Breast epithelium (tissue), 4 donors: ENCODE measurements at places on chromosomes 5 and 9. TPM values are rescaled to one million over a fixed set of nuclear protein-coding genes. Genes with fewer than 3 reads are reported as not detected.

C9orf50 gene
- 0.48 TPM for total RNA-seq

- no peaks in the 10 kb centered on the region for H3K36me3 ChIP-seq
- H3K4me3 ChIP-seq = no peak overlapping the region
- no peaks in the 10 kb centered on the region for H3K4me1 ChIP-seq
- no peaks in the 10 kb centered on the region for H3K27me3 ChIP-seq
These were observed 17.4 kb downstream of the EGR1 start for GRCh38 chr5:138482638-138483037.

GRCh38 chr5:157282150-157282549 is 16.2 kb downstream of the CYFIP2 start:
- H3K36me3 ChIP-seq = no peaks in the 10 kb centered on the region
- no peak overlapping the region for H3K4me3 ChIP-seq
- H3K4me1 ChIP-seq = no peaks in the 10 kb centered on the region
- no peaks in the 10 kb centered on the region for H3K27me3 ChIP-seq
- DNase-seq = no peak

- no peak overlapping the region for H3K27ac ChIP-seq
- H3K4me3 ChIP-seq = no peak overlapping the region
- H3K4me1 ChIP-seq = no peaks in the 10 kb centered on the region
- H3K27me3 ChIP-seq = no peaks in the 10 kb centered on the region
- H3K36me3 ChIP-seq = no peaks in the 10 kb centered on the region
These were observed 576.7 kb upstream of the ZNF462 start for GRCh38 chr9:106286249-106286648.

FAM163B gene
- total RNA-seq = not detected

- no peak overlapping the region for H3K27ac ChIP-seq
- DNase-seq = no peak
- no peaks in the 10 kb centered on the region for H3K36me3 ChIP-seq
- H3K4me1 ChIP-seq = no peaks in the 10 kb centered on the region
- H3K27me3 ChIP-seq = no peaks in the 10 kb centered on the region
- H3K4me3 ChIP-seq = no peak overlapping the region
These were observed 95.6 kb downstream of the GNAQ start for GRCh38 chr9:77935974-77936373.

GRCh38 chr5:100791391-100791790 is 111.7 kb downstream of the ST8SIA4 start:
- no peaks in the 10 kb centered on the region for H3K4me1 ChIP-seq
- H3K36me3 ChIP-seq = no peaks in the 10 kb centered on the region
- no peak overlapping the region for H3K27ac ChIP-seq
- no peak overlapping the region for H3K4me3 ChIP-seq

TEX48 gene
- not detected for total RNA-seq

GRCh38 chr5:108762660-108763059 is 15.0 kb downstream of the FER start:
- H3K27me3 ChIP-seq = no peaks in the 10 kb centered on the region
- no peaks in the 10 kb centered on the region for H3K4me1 ChIP-seq
- no peaks in the 10 kb centered on the region for H3K36me3 ChIP-seq
- H3K4me3 ChIP-seq = no peak overlapping the region
- H3K27ac ChIP-seq = no peak overlapping the region

DNA sequence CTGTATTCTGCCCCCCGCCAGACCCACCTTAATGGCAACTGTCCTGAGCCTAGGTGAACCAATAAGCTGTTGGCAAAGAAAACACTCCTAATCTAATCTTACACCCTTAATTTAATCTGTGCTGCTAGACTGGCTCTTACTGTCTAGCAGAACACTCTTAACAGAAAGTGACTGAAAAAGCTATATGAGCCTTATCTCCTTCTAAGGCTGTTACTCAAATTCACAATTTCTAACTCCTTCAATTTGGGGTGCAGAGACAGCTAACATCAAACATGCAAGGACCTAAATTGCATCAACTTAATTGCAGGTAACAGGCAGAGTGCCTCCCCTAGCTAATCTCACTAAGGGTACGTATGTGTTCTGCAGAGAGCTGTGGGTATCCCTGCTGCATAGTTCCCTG is 49.5 kb upstream of the MAP1B start:
- no peak for DNase-seq
- H3K27me3 ChIP-seq = no peaks in the 10 kb centered on the region
- no peak overlapping the region for H3K4me3 ChIP-seq
- H3K27ac ChIP-seq = no peak overlapping the region
- H3K36me3 ChIP-seq = no peaks in the 10 kb centered on the region

DNA sequence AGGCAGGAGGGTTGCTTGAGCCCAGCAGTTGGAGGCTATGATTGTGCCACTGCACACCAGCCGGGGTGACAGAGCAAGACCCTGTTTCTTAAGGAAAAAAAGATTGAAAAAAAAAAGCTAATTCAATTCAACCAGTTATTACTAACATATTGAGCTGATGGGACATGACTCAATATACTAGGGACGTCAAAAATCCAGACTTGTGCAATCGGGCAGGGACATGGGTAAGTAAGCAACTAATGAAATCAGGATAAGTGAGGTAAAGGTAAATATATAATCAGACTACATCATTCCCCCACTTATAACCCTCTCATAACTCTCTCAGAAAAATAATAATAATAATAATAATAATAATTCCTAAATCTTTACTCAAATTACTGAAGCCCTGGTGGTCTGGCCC is 975 bp upstream of the HAVCR1 start:
- no peaks in the 10 kb centered on the region for H3K27me3 ChIP-seq
- no peaks in the 10 kb centered on the region for H3K36me3 ChIP-seq
- DNase-seq = no peak
- H3K27ac ChIP-seq = no peak overlapping the region
- no peak overlapping the region for H3K4me3 ChIP-seq

DNA sequence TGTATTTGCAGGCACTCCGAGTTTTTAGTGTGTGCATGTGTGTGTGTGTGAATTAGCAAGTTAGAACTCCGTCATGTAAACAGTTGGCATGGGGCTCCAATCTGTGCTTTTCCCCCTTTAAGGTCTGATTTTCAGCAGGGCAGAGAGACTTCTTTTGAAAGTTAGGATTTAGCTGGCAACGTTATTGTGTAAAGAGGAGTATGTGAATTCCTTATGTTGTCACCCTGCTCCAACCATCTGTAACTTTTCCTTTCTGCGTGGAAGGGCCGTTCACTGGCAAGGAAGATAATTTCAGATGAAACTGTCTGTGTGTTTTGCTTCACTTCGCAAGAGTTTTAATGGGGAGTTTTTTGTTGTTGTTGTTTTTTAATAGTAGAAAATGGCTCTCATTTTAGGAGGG is 332 bp downstream of the SGCD start:
- peak overlapping the region; percentile 69 for H3K27ac ChIP-seq
- H3K36me3 ChIP-seq = no peaks in the 10 kb centered on the region
- no peaks in the 10 kb centered on the region for H3K27me3 ChIP-seq
- H3K4me3 ChIP-seq = peak overlapping the region; percentile 34

PTGS1 gene
- 4.5 TPM for total RNA-seq

DNA sequence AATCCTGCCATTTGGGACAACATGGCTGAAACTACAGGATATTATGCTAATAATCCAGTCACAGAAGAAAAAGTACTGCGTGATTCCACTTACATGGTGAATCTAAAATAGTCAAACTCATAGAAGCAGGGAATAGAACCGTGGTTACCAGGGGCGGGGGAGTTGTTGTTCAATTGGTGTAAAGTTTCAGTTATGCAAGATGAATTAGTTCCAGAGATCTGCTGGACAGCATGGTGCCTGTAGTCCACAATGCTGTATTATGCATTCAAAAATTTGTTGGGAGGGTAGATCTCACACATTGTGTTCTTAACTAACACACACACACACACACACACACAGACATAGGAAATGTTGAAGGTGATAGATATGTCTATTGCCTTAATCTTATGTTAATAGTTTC is 480.5 kb downstream of the DMRT2 start:
- no peaks in the 10 kb centered on the region for H3K36me3 ChIP-seq
- H3K4me1 ChIP-seq = no peaks in the 10 kb centered on the region
- no peaks in the 10 kb centered on the region for H3K27me3 ChIP-seq
- DNase-seq = no peak

GRCh38 chr5:143760131-143760505 is 51.8 kb upstream of the HMHB1 start:
- H3K27ac ChIP-seq = no peak overlapping the region
- no peaks in the 10 kb centered on the region for H3K4me1 ChIP-seq
- no peak overlapping the region for H3K4me3 ChIP-seq
- no peaks in the 10 kb centered on the region for H3K27me3 ChIP-seq

TMEFF1 gene
- total RNA-seq = 0.29 TPM

ACSL6 gene
- total RNA-seq = 0.33 TPM

DNA sequence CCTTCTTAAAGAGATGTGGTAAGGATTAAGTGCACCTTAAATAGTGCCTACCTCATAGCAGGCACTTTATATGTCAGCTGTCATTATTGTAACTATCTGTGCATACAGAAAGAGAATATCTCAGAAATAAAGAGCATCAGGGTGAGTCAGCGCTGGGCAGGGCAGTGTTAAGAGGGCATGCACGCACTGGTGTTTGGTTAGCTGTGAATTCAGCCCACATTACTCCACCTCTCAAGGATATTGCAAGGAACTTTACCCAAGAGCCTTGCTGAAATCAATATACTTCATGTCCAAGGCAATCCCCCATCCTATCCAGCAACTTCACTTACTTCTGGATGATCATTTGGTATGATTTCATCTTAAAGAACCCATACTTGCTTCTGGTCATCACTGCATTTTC is 300.9 kb downstream of the NTRK2 start:
- no peaks in the 10 kb centered on the region for H3K4me1 ChIP-seq
- H3K27me3 ChIP-seq = no peaks in the 10 kb centered on the region
- H3K36me3 ChIP-seq = no peaks in the 10 kb centered on the region
- no peak overlapping the region for H3K27ac ChIP-seq

DNA sequence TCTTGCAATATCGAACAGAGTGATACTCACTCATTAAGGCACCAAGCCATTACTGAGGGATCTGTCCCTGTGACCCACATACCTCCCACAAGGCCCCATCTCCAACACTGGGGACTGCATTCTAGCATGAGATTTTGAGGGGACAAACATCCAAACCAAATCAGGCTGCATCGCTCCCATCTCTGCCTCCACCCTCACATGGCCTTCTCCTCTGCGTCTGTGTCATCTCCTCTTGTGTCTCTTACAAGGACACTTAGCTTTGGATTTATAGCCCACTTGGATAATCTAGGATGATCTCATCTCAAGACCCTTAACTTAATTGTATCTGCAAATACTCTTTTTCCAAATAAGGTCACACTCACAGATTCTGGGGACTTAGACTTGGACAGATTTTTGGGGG is 284.4 kb upstream of the DAP start:
- no peaks in the 10 kb centered on the region for H3K27me3 ChIP-seq
- H3K36me3 ChIP-seq = no peaks in the 10 kb centered on the region
- no peaks in the 10 kb centered on the region for H3K4me1 ChIP-seq
- H3K27ac ChIP-seq = no peak overlapping the region
- H3K4me3 ChIP-seq = no peak overlapping the region

DNA sequence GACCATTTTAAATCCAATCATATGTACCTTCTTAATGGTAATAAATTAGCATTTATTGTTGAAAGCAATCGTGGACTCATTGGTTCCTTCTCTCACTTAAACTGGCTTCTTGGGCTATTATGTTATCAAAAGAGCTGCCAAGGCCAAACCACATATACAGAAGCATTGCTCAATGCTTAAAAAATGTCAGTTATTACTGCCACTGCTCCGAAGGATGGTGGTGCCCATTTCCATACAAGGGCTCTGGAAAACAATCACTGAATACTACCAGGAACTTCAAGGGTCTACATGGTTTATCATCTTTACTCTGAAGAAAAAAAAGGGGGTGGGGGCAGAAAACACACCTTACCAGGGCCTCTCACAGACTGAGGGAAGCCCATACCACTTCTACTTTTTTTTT is 104.3 kb downstream of the GNAQ start:
- no peak for DNase-seq
- no peaks in the 10 kb centered on the region for H3K4me1 ChIP-seq
- H3K27me3 ChIP-seq = no peaks in the 10 kb centered on the region
- H3K27ac ChIP-seq = no peak overlapping the region

SH3GL2 gene
- total RNA-seq = not detected

DNA sequence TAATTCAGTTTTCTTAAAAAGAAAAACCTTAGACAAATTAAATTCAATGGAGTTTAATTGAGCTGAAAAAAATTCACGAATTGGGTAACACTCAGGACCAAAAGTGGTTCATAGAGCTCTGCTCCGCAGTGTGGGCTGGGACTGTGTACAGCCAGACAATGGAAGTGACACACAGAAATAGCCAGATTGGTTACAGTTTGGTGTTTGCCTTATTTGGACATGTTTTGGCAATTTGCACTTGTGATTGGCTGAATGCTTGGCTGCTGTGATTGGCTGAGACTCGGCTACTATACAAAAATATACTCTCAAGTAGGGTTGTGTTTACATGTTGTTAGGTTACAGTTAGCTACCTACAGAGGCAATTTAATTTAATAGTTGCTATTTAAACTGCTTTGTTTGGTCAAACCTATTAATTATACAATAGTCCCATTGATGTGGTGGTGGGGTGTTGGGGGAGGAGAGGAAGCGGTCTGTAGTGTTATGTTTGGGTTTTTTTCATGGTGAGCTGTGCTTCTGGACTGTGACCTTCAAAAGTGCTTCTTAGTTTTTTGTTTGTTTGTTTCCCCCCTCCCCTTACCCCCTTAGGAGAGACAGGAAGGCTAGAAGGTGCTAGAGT is 95.2 kb downstream of the CNTLN start:
- no peaks in the 10 kb centered on the region for H3K27me3 ChIP-seq
- H3K4me1 ChIP-seq = no peaks in the 10 kb centered on the region
- H3K27ac ChIP-seq = no peak overlapping the region
- no peak overlapping the region for H3K4me3 ChIP-seq

- no peaks in the 10 kb centered on the region for H3K4me1 ChIP-seq
- H3K4me3 ChIP-seq = no peak overlapping the region
- DNase-seq = no peak
- no peaks in the 10 kb centered on the region for H3K27me3 ChIP-seq
- H3K27ac ChIP-seq = no peak overlapping the region
These were observed 39.9 kb downstream of the SLIT3 start for GRCh38 chr5:169260896-169261569.

SLC26A2 gene
- total RNA-seq = 103 TPM

GRCh38 chr5:27969157-27969556 is 930.8 kb upstream of the CDH9 start:
- H3K4me1 ChIP-seq = no peaks in the 10 kb centered on the region
- no peak overlapping the region for H3K4me3 ChIP-seq
- no peaks in the 10 kb centered on the region for H3K27me3 ChIP-seq
- H3K27ac ChIP-seq = no peak overlapping the region
